ENCODE measurements at places on chromosomes 5 and 9. TPM values are rescaled to one million over a fixed set of nuclear protein-coding genes. Genes with fewer than 3 reads are reported as not detected.

The PRDM12 gene
- total RNA-seq = not detected

The IL9 gene
- total RNA-seq = not detected

The GZMA gene
- total RNA-seq = 1.8 TPM

The ANKRD20A1 gene
- 0.88 TPM for total RNA-seq

The PLCXD3 gene
- 0.53 TPM for total RNA-seq

The DDX4 gene
- not detected for total RNA-seq

Measured in metanephros (tissue), 2 donors.